ENCODE measurements at places on chromosomes 2 and 18. TPM values are rescaled to one million over a fixed set of nuclear protein-coding genes. Genes with fewer than 3 reads are reported as not detected.

ST8SIA5 gene
- 0.36 TPM for total RNA-seq

INPP5D gene
- total RNA-seq: 14.7 TPM

ZNF407 gene
- 11.7 TPM for total RNA-seq

NOSTRIN gene
- total RNA-seq: not detected

SULT1C4 gene
- total RNA-seq: 1.8 TPM

ARHGEF33 gene
- 0.30 TPM for total RNA-seq

DES gene
- total RNA-seq: 5.2 TPM

LRP2 gene
- total RNA-seq: 0.79 TPM

RAD51AP2 gene
- 0.10 TPM for total RNA-seq

- no peaks in the 10 kb centered on the region for H3K27me3 ChIP-seq
- H3K4me1 ChIP-seq: peaks cover 5% of the 10 kb centered on the region
These were observed 29.4 kb downstream of the KANSL3 start for GRCh38 chr2:96608469-96609455.

- H3K27ac ChIP-seq: no peak overlapping the region
- no peaks in the 10 kb centered on the region for H3K27me3 ChIP-seq
- no peak overlapping the region for H3K4me3 ChIP-seq
- no peaks in the 10 kb centered on the region for H3K4me1 ChIP-seq
These were observed 90.1 kb downstream of the CHN1 start for GRCh38 chr2:174914853-174915760.

- peaks cover 4% of the 10 kb centered on the region for H3K4me1 ChIP-seq
- peak overlapping the region; percentile 99 for H3K4me3 ChIP-seq
These were observed 440 bp upstream of the UGGT1 start for GRCh38 chr2:128090575-128090944.

DNA sequence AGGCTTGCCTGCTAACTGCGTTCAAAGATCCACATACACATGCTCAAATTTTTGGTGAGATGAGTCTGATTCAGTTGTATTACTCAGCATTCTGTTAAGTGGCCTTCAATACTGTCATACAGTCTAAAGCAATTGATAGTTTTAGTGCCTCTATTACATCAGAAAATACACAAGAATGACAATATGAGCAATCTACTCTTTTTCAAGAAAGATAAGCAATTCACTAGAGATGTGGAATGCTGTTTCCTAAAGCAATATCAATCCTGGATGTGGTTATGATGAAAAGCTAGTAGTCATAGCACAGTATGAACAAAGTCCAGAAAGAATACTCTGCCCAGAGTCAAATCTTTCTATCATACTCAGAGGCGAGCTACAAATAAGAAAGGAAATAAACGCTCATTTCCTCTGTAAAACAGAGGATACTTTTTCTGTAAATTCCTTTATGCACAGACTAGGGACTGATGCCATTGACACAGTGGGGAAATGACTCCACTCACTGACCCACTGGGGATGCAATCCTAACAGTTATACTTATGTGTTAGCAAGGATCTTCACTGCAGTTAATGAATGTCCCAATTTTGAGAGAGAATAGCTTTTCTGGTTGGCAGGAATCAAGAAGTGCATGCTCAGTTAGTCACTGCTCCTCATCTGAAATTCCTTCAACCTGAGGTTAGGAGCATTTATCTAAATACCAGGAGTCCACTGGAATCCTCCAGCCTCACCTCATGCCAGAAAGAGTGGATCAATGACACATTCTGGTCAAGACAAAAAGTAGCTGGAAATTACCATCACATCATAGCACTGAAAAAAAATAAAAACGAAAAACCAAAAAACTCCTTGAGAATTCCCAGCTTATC is 83.3 kb downstream of the PDE11A start:
- H3K27ac ChIP-seq: peak overlapping the region; percentile 51
- H3K4me1 ChIP-seq: peaks cover 18% of the 10 kb centered on the region
- no peak overlapping the region for H3K4me3 ChIP-seq
- DNase-seq: peak; percentile 93

- H3K27ac ChIP-seq: no peak overlapping the region
- no peaks in the 10 kb centered on the region for H3K27me3 ChIP-seq
- H3K4me3 ChIP-seq: no peak overlapping the region
- no peak for DNase-seq
- peaks cover 11% of the 10 kb centered on the region for H3K4me1 ChIP-seq
These were observed 45.8 kb upstream of the HAAO start for GRCh38 chr2:42838133-42838532.

GRCh38 chr2:232543491-232543890 is 4.0 kb downstream of the CHRNG start:
- no peaks in the 10 kb centered on the region for H3K4me1 ChIP-seq
- H3K27me3 ChIP-seq: no peaks in the 10 kb centered on the region
- no peak for DNase-seq
- H3K27ac ChIP-seq: no peak overlapping the region
- peaks cover 6% of the 10 kb centered on the region for H3K36me3 ChIP-seq

- peaks cover 24% of the 10 kb centered on the region for H3K27me3 ChIP-seq
- H3K36me3 ChIP-seq: no peaks in the 10 kb centered on the region
- no peak overlapping the region for H3K27ac ChIP-seq
- H3K4me3 ChIP-seq: no peak overlapping the region
These were observed 9.0 kb downstream of the GBX2 start for GRCh38 chr2:236158969-236159777.

- no peak overlapping the region for H3K27ac ChIP-seq
- no peaks in the 10 kb centered on the region for H3K4me1 ChIP-seq
- no peaks in the 10 kb centered on the region for H3K27me3 ChIP-seq
- DNase-seq: no peak
- H3K4me3 ChIP-seq: no peak overlapping the region
These were observed 65.5 kb downstream of the CABLES1 start for GRCh38 chr18:23200756-23201155.

DNA sequence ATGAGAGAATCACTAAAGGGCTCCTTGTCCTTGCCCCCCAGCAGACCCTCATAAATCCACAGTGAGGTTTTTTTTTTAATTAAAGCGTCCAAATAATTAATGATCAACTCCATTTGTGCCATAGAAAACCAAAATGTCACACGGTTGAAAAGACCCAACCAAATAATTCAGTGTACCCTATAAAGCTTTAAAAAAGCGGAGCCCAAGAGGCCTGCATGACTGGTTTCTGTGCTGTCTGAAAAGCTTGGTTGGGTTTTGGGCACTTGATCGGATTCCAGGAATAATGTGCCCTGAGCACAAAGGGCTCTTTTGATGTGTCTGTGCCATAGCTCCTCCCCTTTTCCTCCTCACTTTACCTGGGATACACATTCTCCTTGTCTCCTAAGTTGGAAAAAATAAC is 523.2 kb downstream of the TNS1 start:
- peaks cover 9% of the 10 kb centered on the region for H3K4me1 ChIP-seq
- H3K27me3 ChIP-seq: no peaks in the 10 kb centered on the region
- no peak overlapping the region for H3K27ac ChIP-seq
- DNase-seq: no peak
- H3K36me3 ChIP-seq: no peaks in the 10 kb centered on the region

DNA sequence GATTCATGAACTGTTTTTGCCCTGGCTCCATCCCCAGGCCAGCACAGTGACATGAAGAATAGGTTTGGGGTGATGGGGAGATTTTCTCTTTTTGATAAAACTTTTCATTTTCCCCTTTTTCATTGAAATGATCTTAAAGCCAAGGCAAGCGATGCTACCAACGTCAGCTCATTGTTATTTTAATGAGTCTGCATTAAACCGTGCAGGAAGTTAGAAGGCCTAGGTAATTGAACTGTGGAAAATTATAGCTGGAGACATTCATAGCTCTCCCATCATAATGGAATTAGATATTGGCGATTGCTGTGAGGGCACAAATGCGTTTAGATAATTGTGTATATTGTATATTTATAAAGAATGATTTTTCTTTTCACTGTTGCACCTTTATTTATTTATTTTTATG is 33.2 kb downstream of the SMARCAL1 start:
- peaks cover 9% of the 10 kb centered on the region for H3K4me1 ChIP-seq
- H3K27me3 ChIP-seq: no peaks in the 10 kb centered on the region
- peak overlapping the region; percentile 10 for H3K27ac ChIP-seq
- peak; percentile 43 for DNase-seq
- no peak overlapping the region for H3K4me3 ChIP-seq
- peaks cover 32% of the 10 kb centered on the region for H3K36me3 ChIP-seq

GRCh38 chr2:121567957-121568409 is 37.3 kb downstream of the RNU4ATAC start:
- peak; percentile 56 for DNase-seq
- H3K4me1 ChIP-seq: no peaks in the 10 kb centered on the region
- no peaks in the 10 kb centered on the region for H3K36me3 ChIP-seq

GRCh38 chr2:191043438-191043837 is 29.5 kb upstream of the STAT1 start:
- peaks cover 11% of the 10 kb centered on the region for H3K4me1 ChIP-seq
- H3K4me3 ChIP-seq: no peak overlapping the region
- no peaks in the 10 kb centered on the region for H3K36me3 ChIP-seq
- H3K27me3 ChIP-seq: no peaks in the 10 kb centered on the region
- DNase-seq: peak; percentile 21

DNA sequence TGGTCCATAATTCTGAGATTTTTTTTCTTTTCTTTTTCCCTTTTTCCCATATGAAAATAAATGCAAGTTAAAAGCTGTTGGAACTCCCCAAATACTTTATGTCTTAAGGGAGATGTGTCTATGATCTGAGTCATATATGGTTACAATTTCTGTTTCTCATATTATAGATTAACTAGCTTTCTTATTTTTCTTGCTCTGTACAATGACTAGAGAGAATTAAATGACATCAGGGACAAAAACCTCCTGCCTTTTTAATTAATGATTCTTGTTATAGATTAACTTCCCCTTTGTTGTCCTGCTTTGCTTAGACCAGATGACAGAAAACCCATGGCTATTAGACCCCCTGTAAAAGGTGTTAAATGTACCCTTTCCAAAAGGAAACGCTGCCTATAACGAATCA is 643.9 kb upstream of the NXPH2 start:
- DNase-seq: no peak
- H3K27ac ChIP-seq: no peak overlapping the region
- no peaks in the 10 kb centered on the region for H3K27me3 ChIP-seq
- no peak overlapping the region for H3K4me3 ChIP-seq
- H3K4me1 ChIP-seq: no peaks in the 10 kb centered on the region
- no peaks in the 10 kb centered on the region for H3K36me3 ChIP-seq

GRCh38 chr2:233349005-233349998 is 5.0 kb upstream of the DGKD start:
- DNase-seq: no peak
- no peaks in the 10 kb centered on the region for H3K36me3 ChIP-seq
- H3K4me1 ChIP-seq: peaks cover 20% of the 10 kb centered on the region
- no peak overlapping the region for H3K27ac ChIP-seq

- no peaks in the 10 kb centered on the region for H3K27me3 ChIP-seq
- H3K4me3 ChIP-seq: no peak overlapping the region
- peaks cover 10% of the 10 kb centered on the region for H3K4me1 ChIP-seq
These were observed 552.9 kb upstream of the TNP1 start for GRCh38 chr2:217412721-217413120.

DNA sequence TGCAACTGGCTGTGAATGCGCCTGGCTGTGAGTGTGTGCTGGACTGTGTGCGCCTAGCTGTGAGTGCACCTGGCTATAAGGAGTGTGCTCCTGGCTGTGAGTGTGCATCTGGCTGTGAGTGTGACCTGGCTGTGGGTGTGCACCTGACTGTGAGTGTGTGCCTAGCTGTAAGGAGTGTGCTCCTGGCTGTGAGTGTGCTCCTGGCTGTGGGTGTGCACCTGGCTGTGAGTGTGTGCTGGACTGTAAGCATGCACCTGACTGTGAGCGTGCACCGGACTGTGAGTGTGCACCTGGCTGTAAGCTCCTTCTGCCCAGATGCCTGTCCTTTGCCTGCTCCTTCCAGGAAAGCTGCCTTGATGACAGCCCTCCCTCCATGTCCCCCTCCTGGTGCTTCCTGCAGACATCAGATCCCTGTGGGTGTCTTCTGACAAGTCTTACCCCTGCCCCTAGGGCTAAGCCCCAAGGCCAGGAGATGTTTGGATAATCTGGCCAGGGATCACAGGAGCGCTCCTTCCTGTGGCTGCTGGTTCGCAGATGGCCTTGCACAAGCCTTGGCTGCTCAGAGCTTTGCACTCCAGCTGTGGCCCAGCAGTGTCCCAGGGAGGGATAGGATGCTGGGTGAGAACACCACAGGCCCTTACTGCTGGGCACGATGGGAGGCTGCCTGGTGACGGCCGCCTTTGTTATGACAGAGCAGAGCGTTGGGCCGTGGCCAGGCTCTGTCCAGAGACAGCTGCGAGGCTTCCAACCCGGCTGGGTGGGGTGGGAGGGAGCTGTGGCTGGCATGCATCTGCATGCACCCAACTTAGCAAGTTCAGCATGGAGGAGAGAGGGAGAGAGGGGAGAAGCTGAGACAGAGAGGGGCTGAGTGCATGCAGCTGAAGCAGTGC is 89.9 kb downstream of the GLI2 start:
- no peaks in the 10 kb centered on the region for H3K27me3 ChIP-seq
- peak; percentile 56 for DNase-seq
- no peak overlapping the region for H3K4me3 ChIP-seq
- peaks cover 29% of the 10 kb centered on the region for H3K4me1 ChIP-seq
- H3K36me3 ChIP-seq: no peaks in the 10 kb centered on the region

DNA sequence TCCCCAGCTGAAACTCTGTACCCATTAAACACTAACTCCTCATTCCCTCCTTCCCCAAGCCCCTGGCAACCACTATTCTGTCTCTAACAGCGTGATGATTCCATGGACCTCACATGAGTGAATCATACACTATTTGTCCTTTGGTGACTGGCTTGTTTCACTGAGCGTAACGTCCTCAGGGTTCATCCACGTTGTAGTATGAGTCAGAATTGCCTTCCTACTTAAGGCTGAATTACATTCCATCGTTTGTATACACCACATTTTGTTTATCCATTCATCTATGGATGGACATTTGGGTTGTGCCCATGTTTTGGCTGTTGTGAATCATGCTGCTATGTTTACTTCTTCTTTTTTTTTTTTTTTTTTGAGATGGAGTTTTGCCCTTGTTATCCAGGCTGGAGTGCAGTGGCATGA is 19.6 kb upstream of the CABLES1 start:
- peak overlapping the region; percentile 41 for H3K27ac ChIP-seq
- H3K4me1 ChIP-seq: peaks cover 17% of the 10 kb centered on the region
- no peak overlapping the region for H3K4me3 ChIP-seq
- no peaks in the 10 kb centered on the region for H3K36me3 ChIP-seq

DNA sequence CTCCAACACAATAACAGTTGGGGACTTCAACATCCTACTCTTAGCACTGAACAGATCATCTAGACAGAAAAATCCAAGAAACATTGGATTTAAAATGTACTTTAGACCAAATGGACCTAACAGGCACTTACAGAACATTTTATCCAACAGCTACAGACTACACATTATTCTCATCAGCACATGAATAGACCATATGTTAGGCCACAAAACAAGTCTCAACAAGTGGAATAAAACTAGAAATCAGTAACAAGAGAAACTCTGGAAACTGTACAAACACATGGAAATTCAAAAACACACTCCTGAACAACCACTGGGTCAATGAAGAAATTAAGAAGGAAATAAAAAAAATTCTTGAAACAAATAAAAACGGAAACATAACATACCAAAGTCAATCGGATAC is 117.5 kb downstream of the ACVR1 start:
- H3K27ac ChIP-seq: no peak overlapping the region
- no peak for DNase-seq
- H3K4me1 ChIP-seq: no peaks in the 10 kb centered on the region
- peaks cover 26% of the 10 kb centered on the region for H3K36me3 ChIP-seq
- H3K4me3 ChIP-seq: no peak overlapping the region
- H3K27me3 ChIP-seq: no peaks in the 10 kb centered on the region

GRCh38 chr2:199707593-199708185 is 143.3 kb downstream of the FTCDNL1 start:
- H3K27me3 ChIP-seq: no peaks in the 10 kb centered on the region
- H3K27ac ChIP-seq: no peak overlapping the region
- H3K4me3 ChIP-seq: no peak overlapping the region
- H3K4me1 ChIP-seq: no peaks in the 10 kb centered on the region

GRCh38 chr2:204771721-204772120 is 226.4 kb downstream of the PARD3B start:
- no peaks in the 10 kb centered on the region for H3K4me1 ChIP-seq
- no peaks in the 10 kb centered on the region for H3K27me3 ChIP-seq
- no peak overlapping the region for H3K27ac ChIP-seq
- no peaks in the 10 kb centered on the region for H3K36me3 ChIP-seq
